ENCODE measurements at places on chromosomes 3 and 15.

DNA sequence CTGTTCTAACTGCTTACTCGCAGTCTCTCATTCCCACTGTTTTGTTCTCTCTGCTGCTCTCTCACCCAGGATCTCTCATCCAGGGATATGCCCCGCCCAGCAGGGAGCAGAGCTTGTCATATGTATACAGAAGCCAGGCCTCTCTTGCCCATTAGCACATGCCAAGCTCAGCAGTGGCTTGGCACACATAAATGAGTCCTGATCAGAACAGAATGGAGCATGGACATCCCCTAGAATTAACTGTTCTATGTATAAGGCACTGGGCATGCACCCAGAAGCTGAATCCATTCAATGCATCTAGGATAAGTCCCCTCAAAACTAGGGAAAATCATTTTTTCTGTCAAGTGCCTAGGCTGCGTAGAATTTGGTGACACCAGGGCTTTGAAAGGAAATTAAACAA is 61.6 kb downstream of the IGSF11 start:
- DNase-seq = no peak

DNA sequence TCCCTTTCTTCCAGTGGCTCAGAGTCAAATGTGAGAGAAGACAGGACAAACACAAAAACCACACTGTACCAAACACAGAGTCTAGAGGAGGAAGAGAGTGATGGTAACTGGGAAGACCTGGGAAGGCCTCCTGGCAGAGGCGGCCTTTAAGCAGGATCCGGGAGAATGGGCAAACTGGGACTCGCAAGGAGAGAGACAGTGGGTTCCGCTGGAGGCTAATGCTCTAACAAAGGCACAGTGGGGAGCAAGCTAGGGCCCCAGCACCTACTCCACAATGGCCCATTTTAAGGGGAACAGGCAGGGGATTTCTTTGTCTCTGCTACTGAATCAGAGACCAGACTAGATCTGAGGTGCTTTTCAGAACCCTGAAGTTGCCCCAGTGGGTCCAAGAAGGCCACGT is 81.4 kb upstream of the HES1 start:
- DNase-seq = no peak

DNA sequence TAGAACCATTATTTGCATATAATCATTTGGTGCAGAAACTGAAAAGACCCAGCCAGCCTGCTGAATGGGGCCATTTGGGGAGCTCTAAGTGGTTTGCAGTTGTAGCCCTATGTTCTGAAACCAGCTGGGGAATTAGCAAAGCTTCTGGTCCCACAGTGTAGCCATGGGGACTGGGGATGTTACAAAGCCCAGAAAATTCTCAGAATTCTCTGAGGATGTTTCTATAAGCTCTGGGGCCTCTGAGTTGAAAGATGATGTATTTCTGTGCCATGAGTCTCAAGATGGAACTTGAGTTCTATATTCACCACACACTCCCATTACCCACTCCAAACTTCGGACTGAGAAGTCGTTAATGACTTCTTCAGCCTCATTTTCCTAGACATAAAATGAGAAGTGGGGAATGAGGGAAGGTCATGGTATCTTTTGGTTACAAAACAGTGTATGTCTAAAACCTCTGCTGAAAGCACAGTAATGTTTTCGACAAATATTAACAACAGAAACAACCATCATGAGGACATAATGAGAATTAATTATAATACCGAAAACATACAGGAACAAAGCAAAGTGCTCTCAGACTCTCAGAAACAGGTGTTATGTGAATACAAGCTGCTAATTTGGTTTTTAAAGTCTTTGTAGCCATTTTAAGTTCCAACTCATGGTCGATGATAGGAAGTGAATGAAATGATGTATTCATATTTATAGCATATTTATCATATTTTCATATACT is 89.4 kb downstream of the RFTN1 start:
- no peak for DNase-seq

DNA sequence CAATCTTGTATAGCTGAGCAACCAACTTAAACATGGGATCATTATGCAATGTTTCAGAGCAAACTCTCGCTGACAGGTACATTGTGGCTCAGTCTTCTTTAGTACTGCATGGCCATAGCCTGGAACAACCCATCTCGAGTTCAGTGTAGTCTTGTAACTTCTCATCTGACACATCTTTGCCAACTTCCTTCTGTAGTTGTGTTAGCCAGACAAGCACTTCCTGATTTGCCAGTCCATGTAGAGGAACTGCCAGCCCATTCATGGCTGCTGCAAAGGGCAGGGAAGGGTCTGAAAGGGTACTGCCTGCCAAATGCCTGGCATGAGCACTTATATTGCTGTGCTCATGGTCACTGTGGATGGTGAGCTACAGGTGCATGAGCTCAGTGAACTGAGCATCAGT is 49.2 kb upstream of the CCDC54 start:
- DNase-seq = no peak

DNA sequence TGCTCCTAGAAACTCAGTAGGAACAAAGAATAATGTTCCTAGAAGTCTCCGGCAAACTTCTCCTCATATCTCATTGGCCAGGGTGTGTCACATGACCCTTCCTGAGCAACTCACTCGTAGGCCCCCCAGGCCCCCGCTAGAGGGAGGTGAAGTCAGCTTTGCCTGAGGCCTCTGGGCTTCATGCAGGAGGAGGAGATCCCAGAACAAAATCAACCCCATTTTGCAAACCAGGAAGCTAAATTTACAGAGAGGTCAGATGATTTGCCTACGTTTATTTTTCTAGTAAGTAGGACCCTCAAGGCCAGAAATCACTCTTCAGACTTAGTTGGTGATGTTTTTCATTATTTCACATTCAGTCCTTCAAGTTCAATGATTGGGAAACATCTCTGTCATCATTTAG is 99.1 kb downstream of the SSR3 start:
- no peak for DNase-seq

GRCh38 chr3:188257384-188258026 is 103.5 kb downstream of the LPP start:
- DNase-seq = no peak
